Stimulated activated CD4-positive, alpha-beta T cell treated with anti-CD3 and anti-CD28 coated beads, Interleukin-15, amount 100 ng/mL, for 1 hour (primary cell): ENCODE measurements at places on chromosomes 12 and 14.

DNA sequence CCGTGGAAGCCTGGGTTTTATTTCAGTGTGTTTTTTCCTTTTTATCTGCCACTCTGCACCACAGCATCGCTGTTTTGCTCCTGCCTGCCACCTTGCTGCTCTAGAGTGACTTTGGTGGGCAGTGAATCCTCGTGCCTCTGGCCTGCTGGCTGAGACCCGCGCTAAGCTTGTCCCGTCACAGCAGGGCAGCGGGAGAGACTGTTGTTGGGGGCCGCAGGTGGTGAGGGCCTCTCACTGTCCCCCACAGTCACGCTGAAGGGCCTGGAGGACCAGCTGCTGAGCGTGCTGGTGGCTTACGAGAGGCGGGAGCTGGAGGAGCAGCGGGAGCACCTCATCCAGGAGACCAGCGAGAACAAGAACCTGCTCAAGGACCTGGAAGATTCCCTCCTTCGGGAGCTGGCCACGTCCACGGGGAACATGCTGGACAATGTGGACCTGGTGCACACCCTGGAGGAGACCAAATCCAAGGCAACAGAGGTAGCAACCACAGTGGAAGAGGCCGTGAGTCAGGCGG lies 55.2 kb downstream of the CCDC92 start:
- DNase-seq, result no peak

GRCh38 chr14:66624336-66624937 lies 116.5 kb downstream of the GPHN start:
- no peak for DNase-seq

- no peak for DNase-seq
Observed at GRCh38 chr12:54509617-54510016, 12.1 kb downstream of the NCKAP1L start.

DNA sequence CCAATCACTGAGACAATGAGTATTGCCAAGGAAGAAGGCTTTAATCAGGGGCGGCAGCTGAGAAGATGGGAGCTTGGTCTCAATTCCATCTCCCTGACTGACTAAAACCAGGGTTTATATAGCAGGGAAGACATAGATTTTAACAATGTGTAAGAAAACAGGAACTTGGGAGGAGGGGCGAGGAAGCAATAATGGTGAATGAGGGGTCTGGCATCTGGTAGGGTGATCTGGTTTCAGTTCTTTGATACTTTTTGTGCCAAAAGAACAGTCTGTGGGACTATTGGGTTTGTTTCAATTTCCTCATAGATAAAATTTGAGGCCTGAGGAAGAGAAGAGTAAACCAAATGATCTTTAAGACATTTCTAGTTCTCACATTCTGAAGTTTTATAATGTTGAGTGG lies 49.2 kb downstream of the FUT8 start:
- DNase-seq, result no peak

DNA sequence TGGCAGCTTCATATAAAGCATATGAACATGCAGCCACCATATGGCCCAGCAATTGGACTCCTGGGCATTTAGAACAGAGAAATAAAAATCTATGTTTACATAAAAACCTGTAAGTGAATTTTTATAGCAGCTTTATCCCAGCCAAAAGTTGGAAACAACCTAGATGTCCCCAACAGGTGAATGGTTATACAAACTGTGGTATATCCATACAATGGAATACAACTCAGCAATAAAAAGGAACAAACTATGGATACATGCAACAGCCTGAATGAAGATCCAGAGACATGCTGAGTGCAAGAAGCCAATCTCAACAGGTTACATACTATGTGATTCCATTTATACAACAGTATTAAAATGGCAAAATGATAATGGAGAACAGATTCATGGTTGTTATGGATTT lies 3.7 kb downstream of the TMTC1 start:
- DNase-seq, result no peak

DNA sequence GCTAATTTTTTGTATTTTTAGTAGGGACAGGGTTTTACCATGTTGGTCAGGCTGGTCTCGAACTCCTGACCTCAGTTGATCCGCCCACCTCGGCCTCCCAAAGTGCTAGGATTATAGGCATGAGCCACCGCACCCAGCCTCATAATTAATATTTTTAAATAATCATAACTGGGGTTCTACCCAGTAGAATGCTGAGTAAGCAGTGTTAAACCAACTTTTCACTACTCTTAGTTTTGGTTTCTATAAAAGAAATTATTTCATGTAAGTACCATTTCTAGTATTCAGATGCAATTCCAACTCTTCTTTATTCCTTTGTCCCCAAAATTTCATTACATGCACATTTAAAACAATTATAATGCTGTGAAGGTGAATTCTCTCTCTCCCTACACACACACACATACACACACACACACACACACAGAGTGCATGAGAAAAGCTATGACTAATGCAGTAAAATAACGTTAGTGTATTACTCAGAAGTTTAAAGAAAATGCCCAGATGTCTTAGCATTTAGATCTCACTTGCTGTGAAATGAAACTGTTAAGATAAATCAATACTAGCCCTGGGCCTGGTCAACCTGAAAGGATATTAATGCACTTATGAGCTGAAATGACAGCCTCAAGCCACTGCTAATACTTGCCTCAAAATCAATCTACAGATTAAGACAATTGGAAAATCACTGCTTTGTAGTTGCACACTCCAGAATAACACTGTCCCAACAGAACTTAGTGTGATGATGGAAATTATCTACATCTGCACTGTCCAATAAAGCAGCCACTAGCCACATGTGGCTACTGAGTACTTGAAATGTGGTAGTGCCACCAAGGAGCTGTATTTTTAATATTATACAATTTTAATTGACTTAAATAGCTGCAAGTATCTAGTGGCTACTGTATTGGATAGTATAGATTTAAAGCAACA lies 36.0 kb downstream of the PTPN21 start:
- DNase-seq, result no peak

DNA sequence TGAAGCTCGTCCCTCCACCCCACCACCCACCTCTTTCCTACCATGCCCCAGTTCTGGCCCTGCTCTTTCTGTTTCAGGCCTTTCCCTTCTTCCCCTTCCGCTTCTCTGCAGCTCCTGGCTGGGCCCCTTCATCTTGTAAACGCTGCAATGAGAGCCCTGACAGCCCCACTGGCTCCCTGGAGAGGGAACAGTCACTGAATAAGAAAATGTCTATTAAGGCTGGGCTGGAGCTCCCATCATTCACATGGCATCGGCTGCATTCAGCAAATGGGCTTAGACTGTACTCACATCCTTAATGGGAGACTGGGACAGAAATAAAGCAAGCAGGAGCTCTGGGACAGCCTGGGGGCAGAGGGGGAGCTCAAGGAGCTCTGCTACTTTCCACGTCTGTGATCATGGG lies 45.2 kb upstream of the TUNAR start:
- DNase-seq, result no peak

DNA sequence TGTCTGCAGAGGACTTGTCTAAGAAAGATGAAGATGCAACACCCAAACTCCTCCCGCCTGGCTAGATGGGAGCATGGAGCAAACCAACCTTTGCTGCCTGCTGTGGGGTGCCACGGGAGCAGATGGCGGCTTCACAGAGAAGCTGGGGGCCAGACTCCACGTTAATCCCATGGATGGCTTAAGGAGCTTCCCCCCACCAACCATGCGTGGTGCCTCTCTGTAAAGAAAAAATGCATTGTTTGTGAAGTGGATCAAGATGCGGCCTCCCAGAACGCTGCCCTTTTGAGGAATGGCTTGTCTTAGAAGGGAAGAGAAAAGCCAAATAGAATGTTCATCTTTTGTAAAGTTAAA lies 15.6 kb downstream of the MVK start:
- DNase-seq, result no peak

DNA sequence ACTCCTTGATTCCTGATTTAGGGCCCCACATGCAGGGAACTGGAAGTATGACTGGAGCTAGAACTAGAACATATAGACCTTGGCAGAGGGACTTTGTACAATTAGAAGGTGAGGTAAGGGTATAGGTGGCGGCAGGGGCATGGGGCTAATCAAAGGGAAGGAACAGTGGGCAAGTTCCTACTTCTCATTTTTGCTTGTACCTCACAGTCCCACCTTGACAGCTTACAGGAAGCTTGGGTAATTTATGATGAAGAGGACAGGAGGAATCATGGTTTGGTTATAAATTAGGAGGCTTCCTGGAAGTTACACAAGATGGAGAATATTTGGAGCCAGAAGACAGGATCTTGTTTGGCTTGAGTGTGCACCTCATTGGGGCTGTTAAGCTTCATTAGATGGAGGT lies 33.4 kb downstream of the SUSD6 start:
- DNase-seq, result no peak

DNA sequence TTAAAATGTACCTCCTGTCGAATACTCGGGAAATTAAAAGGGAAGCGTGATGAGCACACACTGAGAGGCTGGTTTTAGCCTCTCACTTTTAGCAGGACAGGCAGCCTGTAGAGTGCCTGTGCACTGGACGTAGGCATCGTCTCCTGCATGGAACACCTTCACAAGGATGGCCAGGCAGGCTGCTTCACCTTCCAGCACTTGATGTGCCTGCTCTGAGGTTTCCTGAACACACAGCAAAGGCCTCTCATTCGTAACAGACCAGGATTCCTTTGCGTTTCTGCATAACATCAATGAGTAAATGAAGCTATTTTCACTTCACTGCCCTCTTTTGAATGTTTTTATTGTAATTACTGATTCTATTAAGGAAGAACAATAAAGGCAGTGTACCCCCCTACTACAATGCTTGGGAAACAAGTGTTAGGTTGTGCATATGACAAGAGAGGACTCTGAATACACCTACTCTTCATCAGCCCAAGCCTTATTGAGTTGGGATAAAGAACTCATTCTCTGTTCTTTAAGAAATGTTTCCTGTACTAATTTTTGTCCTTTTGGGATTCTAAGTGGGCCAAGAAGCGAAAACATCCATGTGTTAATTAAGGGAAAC lies 1077.6 kb upstream of the FOXG1 start:
- DNase-seq, result no peak

DNA sequence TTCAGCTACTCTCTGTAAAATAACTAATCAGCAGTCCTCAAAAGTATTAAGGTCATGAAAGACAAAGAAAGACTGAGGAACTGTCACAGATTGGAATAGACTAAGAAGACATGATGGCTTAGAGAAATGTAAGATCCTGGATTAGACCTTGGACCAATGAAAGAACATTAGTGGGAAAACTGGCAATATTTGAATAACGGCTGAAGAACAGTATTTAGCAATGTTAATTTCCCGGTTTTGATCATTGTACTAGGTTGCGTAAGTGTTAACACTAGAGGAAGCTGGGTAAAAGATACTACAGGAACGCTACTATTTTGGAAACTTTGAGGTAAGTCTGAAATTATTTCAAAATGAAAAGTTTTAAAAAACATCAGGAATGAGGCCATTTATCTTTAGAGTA lies 98.8 kb upstream of the RESF1 start:
- no peak for DNase-seq

DNA sequence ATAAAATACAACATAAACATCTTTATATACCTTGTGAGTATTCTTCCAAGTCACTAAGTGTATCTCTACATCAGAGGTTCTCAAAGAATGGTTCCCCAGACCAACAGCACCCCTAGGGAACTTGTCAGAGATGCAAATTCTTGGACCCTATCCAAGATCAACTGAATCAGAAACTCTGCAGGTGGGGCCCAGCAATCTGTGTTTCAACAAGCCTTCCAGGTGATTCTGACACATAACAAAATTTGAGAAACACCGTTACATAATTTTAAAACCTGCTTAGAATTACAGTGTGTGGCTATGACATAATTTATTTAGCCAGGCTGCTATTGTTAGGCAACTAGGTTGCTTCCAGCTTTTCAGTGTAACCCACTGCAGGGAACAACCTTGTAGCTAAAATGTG lies 49.8 kb downstream of the NTN4 start:
- DNase-seq, result no peak

- no peak for DNase-seq
Observed at GRCh38 chr12:34334953-34335743, 312.9 kb downstream of the ALG10 start.

- DNase-seq, result no peak
Observed at GRCh38 chr14:69287098-69288010, 27.4 kb downstream of the GALNT16 start.

- DNase-seq, result no peak
Observed at GRCh38 chr12:111035578-111036301, 115.4 kb upstream of the MYL2 start.

- DNase-seq, result peak; percentile 21
Observed at GRCh38 chr14:105294142-105294597, 6.6 kb downstream of the BRF1 start.

DNA sequence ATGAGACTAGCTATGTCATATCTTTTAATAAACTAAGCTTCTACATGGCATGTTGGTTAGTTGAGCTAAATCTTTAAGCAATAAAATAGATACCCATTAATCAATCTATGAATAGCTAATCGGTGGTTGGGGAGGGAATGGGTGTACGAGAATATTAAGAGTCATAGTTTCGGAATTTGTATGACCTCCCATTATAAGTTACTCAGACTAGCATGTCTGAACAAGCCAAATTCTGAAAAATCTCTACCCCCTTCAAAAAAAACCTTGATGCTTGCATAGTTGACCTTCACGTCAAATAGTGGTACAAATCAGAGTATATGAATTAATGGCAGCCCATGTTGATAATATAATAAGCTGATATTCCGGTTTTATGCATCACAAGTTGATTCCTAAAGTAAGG lies 60.0 kb downstream of the PLEKHG7 start:
- no peak for DNase-seq

DNA sequence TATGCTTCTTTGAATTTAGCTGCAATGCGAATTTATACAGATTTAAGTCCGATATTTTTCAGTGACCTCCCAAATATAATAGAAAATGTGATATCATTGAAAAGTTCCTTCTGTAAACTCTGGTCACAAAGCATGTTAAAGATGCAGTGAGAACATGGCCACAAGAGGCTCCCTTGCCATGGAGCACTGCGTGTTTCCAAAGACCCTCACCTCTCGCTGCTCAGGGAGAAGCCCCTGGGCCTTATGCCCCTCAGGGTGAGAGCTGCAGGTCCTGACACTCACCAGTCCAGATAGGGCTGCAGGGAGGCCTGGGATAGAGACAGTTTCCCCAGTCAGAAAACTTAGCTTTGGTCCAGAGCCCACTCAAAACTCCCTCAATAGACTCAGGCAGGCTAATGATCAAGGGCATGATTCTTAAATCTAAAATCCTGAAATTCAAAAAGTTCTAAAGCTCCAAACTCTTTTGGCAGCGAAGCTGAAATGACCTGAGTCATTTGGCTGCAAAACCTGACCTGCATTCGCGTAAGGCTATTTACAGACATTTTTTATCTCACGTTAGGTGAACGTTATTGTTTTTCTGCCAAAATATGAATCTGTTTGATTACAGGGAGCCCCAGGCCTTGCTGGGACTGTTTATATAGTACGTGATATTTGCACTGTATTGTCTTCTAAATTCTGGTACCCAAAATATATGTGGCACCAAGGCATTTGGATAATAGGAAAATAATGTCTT lies 67.8 kb downstream of the CAPZA3 start:
- DNase-seq, result no peak

- no peak for DNase-seq
Observed at GRCh38 chr12:22268406-22268805, 66.1 kb downstream of the ST8SIA1 start.

DNA sequence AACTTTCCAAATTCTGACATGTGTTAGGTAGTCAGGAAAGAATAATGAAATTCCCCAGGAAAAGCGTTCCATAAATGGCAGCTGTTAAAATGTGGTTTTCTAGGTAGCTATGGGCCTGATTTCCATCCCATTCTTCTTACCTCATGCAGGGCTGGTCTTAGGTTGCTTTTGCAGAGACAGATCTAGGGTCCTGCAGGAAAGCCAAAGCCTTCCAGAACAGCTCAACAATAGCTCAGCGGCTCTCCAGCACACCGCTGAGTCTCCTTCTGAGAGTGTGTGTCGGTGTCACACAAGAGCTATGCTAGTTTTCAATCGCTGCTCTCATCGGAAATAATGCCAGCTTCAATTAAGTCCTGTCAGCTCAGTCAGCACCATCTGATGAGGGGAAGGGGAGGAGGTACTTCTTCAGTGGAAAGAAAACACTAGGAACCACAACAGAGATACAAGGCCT lies 106.7 kb downstream of the TMEM30B start:
- DNase-seq, result no peak
